ENCODE measurements at places on chromosomes 1 and 21. TPM values are rescaled to one million over a fixed set of nuclear protein-coding genes. Genes with fewer than 3 reads are reported as not detected.

Gene RNU1-2
- under 0.01 TPM for total RNA-seq

Gene PLEKHA6
- 1.0 TPM for total RNA-seq

Gene LRRC53
- not detected for total RNA-seq

Gene C1orf185
- total RNA-seq, result not detected

Gene EPRS1
- 88.2 TPM for total RNA-seq

Gene USP48
- 55.3 TPM for total RNA-seq

Gene PRR9
- total RNA-seq, result not detected

Gene DHRS3
- 37.6 TPM for total RNA-seq

Gene IFI6
- 90.8 TPM for total RNA-seq

Gene BRINP3
- 3.7 TPM for total RNA-seq

Gene OR14I1
- total RNA-seq, result not detected

Gene MACO1
- 16.2 TPM for total RNA-seq

Gene AKR7A3
- total RNA-seq, result 0.52 TPM

Gene DCST1
- total RNA-seq, result not detected

Gene LEMD1
- not detected for total RNA-seq

Gene PGLYRP3
- total RNA-seq, result not detected

Gene NBPF4
- not detected for total RNA-seq

Gene PRPF38A
- 10.4 TPM for total RNA-seq

Gene OR2G6
- total RNA-seq, result not detected

Gene PRDM16
- total RNA-seq, result 4.7 TPM

Gene PRELP
- total RNA-seq, result 1.0 TPM

Gene PFKFB2
- 3.7 TPM for total RNA-seq

Gene GPR37L1
- total RNA-seq, result under 0.01 TPM

Gene ALX3
- not detected for total RNA-seq

Gene RNU11
- total RNA-seq, result not detected

Gene KRTAP19-1
- total RNA-seq, result not detected

Gene KCNE2
- 1.6 TPM for total RNA-seq

Gene GNAT2
- not detected for total RNA-seq

Gene VHLL
- not detected for total RNA-seq

Gene KIF14
- 1.0 TPM for total RNA-seq

Gene PCSK9
- total RNA-seq, result 3.1 TPM

Gene MAP3K6
- total RNA-seq, result 4.2 TPM

Gene FAM43B
- total RNA-seq, result 0.52 TPM

Gene INAVA
- total RNA-seq, result 0.52 TPM

Gene FCRL6
- not detected for total RNA-seq

Gene C4BPB
- total RNA-seq, result not detected

All from skeletal muscle tissue (tissue), 5 donors.